ENCODE measurements at places on chromosomes 3 and 15.

DNA sequence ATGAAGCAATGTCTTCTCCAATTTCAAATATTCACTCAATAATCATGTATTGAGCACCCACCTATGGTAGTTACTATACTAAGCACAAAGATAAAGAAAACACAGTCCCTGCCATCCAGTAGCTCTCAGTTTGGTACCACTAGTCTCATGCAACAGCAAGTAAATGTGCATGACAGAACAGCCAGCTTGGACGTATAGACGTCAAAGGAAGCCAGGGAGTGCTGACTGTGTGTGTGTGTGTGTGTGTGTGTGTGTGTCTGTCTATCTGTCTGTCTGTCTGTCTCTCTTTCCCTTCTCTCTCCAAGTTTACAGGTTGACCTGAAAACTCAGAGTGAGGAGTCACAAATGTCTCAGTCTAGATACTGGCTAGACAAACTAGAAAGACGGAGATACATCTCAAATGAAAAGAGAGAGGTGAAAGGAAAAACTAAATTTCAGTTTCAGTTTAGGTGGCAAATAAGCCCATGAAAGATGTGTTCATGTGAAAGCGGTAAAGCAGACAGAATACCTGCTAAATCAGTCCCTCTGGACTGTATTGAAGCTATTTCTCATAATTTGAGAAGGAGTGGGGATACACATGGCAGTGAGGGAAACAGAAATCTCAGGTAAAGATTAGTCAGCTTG, 141.1 kb upstream of the PTPRG start:
- DNase-seq = no peak

DNA sequence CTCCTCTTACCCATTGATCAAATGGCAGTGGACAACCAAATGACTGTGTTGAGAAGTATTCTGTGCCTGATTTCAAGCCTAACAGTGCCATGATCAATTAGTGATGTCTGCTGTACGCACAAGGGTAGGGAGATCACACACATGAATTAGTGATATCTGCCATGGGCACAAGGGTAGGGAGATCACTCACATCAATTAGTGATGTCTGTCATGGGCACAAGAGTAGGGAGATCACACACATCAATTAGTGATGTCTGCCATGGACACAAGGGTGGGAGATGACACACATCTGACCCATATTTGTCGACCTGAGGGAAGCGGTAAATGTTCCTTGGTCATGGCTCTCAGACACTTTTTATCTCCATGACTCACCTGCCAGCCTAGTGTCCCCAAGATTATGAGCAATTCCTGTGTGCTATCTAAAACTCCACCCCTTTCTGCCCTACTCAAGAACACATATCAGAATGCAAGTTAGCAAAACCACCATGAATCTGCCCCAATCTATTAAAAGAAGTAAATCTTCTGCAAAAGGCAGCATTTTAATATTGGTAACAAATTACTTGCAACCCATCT, 165.0 kb downstream of the NTRK3 start:
- DNase-seq = no peak

GRCh38 chr3:69775751-69776150, 36.5 kb downstream of the MITF start:
- DNase-seq = no peak

DNA sequence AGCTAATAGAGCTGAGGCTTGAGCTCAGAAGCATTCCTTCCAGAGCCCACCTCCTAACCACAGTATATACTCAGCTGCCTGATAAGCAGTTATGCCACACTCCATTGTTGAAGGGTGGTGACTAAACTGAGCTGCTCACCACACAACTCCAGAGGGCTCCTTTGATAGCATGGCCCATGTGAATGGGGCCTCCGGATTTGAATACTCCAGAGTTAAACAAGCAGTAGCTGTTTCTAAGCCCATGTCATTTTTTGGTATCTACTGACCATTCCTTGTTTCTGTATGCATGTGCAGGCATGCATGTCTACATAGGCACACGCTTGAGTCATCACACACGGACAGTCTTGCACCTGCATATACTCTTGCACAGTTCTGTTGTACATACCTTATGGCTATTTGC, 28.9 kb downstream of the IGSF10 start:
- no peak for DNase-seq

DNA sequence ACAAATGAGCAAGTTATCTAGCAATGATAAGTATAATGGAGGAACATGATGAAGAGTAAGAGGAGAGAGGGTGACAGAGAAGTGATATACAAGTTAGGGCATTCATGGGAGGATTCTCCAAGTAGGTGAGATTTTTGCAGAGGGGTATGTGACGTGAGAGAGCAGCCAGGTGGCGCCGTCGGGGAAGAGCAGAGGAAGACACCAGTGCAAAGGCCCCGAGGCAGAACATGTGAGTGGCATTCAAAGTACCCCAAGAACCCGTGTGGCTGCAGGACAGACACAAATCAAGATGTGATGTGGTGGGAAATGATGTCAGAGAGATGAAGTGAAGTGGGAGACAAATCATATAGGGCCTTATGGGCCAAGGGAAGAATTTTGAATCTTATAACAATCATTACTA, 81.8 kb upstream of the GRM7 start:
- DNase-seq = no peak

- DNase-seq = no peak
Measured at GRCh38 chr3:190870127-190870526, 7.6 kb upstream of the GMNC start.

- no peak for DNase-seq
Measured at GRCh38 chr3:30596152-30596551, 10.2 kb upstream of the TGFBR2 start.

GRCh38 chr3:178856804-178857203, 214.8 kb downstream of the ZMAT3 start:
- no peak for DNase-seq

DNA sequence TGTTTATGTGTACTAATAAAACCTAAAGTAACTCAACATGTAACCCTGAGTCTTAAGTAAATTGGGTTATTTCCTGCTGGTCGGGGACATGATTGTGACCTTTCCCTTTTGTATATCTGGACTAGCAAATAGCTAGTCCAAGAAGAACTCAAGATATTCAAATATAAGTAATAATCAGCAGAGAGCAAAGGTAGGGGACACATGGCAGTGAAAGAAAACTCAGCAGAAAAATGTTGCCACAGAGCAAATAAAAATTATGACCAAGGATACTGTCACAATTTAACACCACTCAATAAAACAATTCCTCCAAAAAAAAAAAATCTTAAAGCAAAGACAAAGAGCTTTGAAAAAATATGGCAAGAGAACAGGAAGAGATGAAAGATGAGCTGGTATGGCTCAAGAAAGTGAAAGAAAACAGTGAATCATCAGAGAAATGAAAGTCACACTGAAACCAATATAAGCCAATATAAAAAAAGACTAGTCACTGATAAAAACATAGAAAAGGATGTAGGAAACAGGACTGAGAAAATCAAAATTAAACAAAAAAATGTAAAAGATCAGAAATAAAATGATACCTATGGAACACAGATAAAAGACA, 43.4 kb downstream of the HLTF start:
- no peak for DNase-seq

DNA sequence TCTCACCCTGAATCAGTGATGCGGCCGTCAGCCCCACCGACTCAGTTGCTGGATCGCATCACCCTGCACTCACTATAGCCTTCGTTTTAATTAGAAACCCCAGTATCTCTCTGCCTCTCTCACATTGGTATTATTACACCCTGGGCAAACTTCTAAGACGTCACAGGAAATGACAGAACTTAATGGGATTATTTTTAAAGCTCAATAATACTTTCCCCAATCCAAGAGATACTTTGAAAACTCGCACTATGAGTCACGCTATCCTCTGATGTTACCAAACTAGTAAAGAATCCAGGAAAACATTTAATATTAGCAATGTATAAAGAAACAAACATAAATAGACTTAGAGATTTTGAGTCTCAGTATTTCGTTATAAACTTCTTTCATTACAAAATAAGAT, 36.6 kb downstream of the RUBCN start:
- no peak for DNase-seq

GRCh38 chr3:40290396-40290795, 19.1 kb upstream of the EIF1B start:
- no peak for DNase-seq

DNA sequence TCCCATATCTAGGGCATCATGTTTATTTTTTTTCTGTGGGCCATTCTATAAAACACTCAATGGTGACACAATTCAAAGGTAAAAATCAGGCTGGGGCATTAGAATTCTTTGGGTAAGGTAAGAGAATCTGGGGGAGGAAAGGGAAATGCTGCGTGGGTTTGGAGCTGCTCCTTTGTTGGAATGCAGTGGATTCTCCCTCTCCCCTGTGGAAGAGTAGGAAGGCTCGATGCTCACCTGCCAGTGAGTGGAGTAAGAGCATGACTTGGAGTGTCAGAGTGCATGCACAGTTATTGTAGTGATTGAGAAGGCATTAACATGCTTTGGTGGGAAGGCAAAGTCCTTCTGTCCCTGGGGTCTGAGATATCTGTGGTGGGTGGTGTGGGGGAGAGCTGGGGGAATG, 280.0 kb downstream of the PDCD6IP start:
- DNase-seq = no peak

- peak; percentile 50 for DNase-seq
Measured at GRCh38 chr15:74776821-74777768, 4.8 kb upstream of the CSK start.

DNA sequence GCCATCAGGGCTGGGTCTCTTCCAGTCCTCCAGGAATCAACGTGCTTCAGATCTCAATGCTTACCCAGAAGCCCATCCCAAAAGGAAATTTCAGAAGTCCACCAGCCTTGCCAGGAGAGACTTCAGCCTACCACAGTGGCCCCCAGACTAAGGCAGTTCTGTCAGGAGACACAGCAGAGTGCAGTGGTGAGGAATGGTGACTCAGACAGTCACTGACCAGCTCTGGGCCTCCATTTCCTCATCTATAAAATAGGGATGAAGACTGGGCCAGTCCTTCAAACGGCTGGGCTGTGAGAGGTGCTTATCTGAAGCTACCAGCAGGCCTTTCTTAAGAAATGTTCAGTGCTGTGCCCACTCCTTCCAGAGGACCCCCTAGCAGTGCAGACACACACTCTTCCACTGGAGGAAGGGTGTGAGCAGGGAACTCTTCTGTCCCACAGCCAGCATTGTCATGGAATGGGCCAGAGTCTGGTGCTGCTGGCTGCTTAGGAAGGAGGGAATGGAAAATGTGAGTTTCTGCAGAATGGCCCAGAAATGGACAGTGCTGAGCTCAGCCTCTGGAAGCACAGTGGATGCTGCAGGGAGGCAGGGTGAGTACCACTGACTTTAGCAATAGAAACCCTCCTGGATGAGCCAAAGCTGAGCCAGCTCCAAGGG, 41.6 kb upstream of the DUSP7 start:
- no peak for DNase-seq

GRCh38 chr3:118501152-118501551, 533.5 kb downstream of the IGSF11 start:
- DNase-seq = no peak

GRCh38 chr3:21913791-21914190, 162.8 kb upstream of the ZNF385D start:
- DNase-seq = no peak

- no peak for DNase-seq
Measured at GRCh38 chr3:197336348-197336747, 37.9 kb upstream of the DLG1 start.

DNA sequence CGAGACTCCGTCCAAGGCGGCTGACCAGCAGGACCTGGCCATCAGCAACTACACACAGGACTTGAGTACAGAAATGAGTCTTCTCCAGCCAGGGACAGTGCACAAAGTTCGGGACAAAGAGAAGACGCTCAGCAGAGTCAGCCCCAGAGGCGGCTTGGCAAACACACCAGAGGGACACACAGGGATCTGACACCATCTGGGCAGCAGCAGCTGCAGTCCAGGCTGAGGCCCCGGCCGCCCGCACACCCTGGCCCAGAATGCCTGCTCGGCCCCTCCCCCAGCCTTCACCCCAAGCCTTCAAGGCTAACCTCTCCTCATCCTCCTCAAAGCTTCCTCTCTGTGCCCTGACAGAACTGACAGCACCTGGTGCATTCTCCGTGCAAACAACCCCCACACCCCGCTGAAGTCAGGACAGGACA, 61.1 kb downstream of the XXYLT1 start:
- no peak for DNase-seq

DNA sequence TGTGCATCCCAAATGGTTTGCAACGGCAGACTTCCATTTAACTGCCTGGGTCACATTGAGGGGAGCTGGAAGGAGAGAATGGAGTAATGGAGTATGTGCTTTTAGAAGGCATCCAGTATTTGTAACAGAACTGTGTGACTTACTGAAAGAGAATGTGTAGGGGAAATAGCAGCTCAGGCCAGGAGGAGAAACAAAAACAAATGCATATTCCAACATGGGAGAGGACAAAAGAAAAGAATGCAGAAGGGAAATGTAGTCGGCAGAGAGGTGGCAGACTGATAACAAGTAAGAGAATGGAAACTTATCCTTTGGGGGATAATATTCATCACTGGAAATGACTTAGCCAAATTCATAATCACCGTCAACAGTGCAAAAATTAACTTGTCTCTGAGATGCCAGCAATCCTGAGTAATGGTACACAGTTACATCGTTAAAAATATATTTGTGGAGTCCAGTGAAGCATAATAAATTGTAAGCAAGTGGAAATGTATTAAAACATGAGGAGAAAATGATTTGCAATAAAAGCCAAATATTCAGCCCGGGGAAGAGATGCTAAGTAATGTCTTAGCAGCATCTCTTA, 294.9 kb upstream of the SGO1 start:
- DNase-seq = no peak

DNA sequence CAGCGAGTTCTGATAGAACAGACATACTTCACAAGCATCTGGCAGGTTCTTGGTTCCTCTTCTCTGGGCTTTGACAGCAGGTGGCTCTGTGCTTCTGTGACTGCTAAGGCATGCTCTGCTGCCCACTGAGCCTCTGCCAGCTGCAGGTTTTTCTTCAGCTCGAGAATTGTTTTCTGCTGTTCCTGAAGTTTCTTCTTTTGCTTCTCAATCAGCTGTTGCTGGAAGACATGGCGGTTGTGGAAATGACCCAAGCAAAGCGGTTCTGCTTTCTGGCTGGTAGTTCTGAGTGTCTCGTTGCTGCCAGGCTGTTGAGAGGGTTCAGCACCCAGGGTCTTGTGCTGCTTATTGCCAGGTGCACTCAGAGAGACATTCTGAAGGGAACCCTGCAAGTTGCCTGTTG, 50.8 kb downstream of the CCDC191 start:
- no peak for DNase-seq

DNA sequence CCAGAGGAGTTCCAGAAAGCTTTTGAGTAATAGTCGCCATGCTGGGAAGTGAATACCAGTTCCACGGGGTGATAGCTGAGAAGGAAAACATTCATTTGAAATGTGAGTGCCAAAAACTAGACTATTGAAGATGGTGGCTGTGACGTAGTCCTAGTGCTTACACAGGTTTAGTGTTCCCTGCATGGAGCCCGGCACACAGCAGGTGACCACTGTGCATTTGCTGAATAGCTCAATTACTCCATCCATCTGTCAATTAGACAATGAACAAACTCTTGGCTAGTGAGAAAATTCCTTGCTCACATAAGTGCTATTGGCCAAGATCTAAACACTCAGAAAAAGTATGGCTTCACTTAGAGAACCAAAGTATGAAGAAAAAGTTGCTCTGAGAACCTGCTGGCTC, 448.1 kb upstream of the WNT5A start:
- DNase-seq = no peak
